ENCODE measurements at places on chromosomes 4 and X.
A peak's percentile ranks its signal among the peaks of the same experiment; 100 is the strongest.

DNA sequence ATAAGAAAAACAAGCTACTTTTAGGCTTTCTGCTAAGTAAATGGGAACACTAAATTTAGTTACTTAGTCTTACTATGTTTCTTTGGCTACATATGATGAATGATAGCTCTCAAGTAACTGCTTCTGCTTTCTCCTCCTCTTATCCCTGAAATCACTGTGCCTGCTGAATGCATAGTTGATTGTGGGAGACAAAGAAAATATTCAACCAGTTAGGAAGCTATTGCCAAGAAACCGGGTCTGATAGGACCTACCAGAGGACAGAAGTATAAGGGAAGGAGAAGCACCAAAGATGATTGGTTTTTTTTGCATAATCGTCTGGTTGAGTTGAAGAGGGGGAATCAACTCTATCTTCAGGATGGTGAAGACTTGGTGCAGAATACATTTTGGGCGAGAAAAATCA lies 28.0 kb upstream of the NDUFC1 start:
- no peak for DNase-seq

DNA sequence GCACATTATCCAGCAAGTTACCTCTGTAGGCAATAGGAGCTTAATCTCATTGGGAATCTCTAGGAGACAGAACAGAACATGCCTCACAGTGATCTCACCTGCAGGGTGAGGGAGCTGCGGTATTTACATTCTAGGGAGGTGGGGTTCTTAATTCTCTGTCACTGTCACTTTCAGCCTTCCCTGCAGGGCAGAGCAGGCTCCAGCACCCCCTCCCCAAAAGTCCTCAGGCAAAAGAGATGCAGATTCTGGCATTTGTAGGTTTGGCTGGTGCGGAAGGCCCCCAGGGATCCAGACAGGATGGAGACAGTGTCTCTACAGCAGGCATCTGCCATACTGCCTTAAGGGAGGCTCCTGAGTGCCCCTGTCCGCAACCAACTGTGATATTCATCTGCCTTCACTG lies 166.4 kb upstream of the ATP6AP2 start:
- no peak for DNase-seq

- DNase-seq, result no peak
Measured at GRCh38 chr4:139115226-139115625, 61.8 kb downstream of the ELF2 start.

- DNase-seq, result no peak
Measured at GRCh38 chr4:103091601-103092223, 7.9 kb downstream of the BDH2 start.

- DNase-seq, result peak; percentile 70
Measured at GRCh38 chr4:6869944-6870343, 39.7 kb upstream of the TBC1D14 start.

DNA sequence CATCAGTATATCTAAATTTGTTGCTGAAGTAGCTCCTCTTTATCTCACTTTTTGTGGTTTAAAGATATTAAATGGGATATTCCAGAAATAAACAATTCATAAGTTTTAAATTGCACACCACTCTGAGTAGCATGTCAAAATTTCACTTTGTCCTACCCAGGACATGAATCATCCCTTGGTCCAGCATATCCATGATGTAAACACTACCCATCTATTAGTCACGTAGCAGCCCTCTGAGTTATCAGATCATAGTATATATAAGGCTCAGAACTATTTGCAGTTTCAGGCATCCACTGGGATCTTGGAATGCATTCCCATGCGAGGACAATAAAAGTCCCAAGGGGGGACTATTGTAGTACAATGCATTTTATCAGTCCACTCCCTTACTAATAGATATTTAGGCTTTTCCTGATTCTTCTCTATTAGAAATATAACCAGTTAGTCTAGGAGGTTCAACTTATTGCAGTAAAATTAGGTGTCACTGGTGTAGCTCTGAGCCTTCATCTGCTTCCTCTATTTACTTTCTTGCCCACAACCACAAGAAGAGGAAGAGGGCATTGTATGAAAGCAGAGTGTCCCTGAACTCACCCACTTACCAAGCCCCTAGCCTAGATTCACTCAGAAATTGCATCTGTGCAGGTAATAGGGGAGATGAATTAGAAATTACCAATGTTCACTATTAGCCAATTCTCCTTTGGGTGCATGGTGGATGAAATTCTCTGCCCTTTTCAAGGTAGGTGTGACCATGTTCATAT lies 409.8 kb upstream of the GALNT7 start:
- DNase-seq, result no peak

DNA sequence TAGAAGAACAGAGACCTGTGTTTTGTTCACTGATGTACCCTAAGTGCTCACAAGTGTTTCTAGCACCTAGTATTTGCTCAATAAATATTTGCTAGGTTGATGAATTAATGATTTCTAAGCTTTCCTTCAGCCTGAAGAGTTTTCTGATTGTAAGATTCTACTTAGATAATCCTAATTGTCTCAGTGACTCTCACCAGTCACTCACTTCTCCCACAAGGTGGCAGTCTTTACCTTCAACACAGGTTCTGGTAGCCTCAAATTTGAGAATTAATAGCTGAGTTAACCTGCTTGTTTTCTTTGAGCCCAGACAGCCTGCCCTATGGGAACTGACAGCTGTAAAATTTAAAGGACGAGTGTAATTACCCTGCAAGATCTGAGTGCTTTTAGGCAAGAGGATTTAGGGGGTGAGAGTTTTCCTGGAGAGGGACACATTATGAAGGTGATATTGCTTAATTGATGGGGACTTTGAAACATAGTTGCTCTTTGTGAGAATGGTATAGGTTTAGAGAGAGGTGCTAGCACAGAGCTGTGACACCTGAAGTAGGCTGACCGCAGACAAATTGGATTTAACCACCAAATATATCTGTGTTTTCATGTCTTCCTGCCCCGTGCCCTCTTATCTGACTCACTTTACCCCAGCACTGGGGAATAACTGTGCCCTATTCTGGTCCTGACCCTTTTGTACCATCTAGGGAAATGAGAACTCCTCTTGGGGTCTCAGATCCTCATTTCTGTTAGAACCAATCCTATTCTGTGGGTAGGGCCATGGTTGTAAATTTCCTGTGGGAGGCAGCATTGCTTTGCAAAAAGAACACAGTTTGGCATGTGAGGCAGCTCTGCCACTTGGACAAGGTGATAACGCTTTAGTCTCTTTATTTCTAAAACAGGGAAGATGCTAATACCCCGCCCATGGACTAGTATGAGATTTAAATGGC lies 27.7 kb downstream of the CD38 start:
- DNase-seq, result no peak

DNA sequence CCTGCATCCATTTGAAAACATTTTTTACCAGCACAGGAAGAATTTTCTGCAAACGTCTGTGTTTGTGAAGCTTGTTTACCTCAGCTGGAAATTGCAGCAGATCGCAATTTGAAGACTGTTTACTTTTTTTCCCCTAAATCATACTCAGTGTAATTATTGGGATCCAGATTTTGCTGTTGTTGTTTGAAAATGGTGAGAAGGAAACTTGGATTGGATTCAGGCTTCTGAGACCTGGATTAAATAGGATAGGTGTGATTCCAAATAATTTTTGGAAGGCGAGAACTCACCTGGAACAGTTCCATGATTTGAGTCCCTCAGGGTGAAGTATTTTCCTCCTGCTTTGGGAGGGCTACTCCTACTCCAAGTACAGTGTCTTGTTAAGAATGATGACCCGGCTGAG lies 279.8 kb downstream of the STIM2 start:
- no peak for DNase-seq

DNA sequence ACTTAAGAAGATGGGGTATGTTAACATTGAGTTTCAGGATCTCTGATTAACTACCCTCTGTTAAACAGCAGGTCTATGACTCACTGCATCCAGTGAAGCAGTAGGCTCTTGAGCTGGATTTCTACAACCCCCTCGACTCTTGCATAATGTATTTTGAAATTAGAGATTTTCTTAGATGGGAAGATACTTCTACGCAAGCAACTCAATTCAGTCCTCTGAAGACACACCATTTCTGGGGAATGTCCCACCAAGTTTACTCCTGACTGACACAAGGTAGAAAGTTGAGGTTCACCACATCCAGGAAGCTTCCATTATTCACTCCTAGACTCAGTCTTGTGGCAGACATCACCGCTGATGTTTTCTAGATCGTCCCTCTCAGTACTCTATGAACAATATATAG lies 12.9 kb downstream of the PALLD start:
- DNase-seq, result no peak

- no peak for DNase-seq
Measured at GRCh38 chr4:81003597-81004111, 26.9 kb upstream of the BMP3 start.

Measured in left ventricle myocardium superior (tissue), 1 donor.